ENCODE measurements at places on chromosomes 3 and 15.

DNA sequence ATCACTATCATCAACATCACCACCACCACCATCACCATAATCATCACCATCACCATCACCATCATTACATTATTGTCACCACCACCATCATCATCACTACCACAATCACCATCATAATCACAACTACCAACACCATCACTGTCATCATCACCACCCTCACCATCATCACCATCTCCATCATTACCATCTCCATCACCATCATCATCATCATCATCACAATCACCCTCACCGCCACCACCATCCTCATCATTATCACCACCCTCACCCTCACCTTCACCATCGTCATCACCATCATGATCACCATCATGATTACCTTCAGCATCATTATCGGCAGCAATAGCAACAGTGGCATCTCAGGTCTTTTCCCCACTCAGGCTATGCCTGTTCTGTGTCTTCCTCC, 42.9 kb upstream of the ACTC1 start:
- no peak for DNase-seq

- DNase-seq = no peak
These were observed 22.8 kb downstream of the STRIT1 start for GRCh38 chr3:155270485-155271342.

GRCh38 chr3:169324452-169324785, 339.1 kb downstream of the MECOM start:
- no peak for DNase-seq

- DNase-seq = no peak
These were observed 392.0 kb downstream of the IL20RB start for GRCh38 chr3:137349557-137350348.

- peak; percentile 4 for DNase-seq
These were observed 1.8 kb downstream of the BCL6 start for GRCh38 chr3:187743195-187744141.

DNA sequence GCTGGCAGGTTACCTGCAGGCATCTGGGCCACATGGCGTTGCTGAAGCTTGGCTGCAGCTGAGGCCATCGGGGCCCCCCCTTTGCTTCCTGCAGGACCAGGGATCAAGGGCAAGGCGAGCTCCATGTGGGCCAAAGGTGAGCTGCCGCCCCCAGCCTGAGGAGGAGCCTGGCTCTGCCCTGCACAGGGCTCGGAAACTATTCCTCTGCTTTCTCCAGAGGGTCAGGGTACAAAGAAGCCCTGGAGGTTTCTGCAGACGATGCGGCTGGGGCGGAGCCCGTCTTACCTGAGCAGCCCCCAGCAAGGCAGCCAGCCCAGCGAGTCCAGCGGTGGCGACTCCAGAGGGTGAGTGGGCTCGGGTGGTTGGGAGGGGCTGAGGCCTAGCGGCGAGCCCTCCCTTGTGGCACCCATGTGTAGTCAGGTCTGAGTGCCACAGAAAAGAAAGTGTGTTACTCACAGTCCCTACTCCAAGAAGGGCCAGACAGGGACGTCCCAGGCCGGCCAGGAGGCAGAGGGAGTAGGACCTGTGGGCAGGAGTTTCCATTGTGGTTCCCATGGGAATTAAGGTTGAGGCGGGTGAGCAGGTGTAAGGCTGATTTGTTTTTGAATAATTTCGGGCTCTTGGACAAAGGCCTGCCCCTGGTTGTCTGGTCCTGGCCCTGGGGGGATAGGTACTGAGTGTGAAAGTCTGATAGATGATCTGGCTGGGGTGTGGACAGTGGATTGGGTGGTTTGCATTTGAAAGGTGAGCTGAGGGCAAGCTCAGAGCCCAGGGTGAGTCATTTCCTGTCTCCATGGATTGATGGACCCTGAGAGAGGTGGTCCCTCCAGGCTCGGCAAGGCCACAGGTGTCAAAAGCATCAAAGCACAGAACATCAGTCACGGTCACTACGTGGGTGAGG, 25.4 kb downstream of the CFAP100 start:
- DNase-seq = no peak

DNA sequence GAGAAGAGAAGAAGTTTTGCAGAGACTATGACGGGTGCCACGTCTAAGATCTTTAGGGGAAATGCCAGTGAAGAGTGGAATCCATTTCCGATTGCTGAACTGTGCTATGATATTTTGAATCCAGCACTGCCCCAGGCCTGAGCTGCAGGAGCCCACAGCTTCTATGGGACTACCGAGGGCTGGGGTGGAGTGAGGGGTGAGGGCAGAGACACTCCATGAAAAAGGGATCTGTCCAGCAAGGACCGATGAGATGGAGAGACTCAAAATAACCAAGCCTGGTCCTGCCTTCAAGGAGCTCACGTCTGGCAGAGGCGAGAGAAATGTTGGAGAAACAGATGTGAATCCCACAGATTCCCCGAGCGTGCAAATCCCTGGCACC, 79.8 kb upstream of the MEF2A start:
- DNase-seq = no peak

- no peak for DNase-seq
These were observed 90.7 kb upstream of the RGMA start for GRCh38 chr15:93179700-93180102.

GRCh38 chr3:141126661-141127343, 75.7 kb downstream of the SPSB4 start:
- no peak for DNase-seq

GRCh38 chr3:135889443-135889842, 76.1 kb upstream of the PPP2R3A start:
- no peak for DNase-seq

Data from kidney capillary endothelial cell (primary cell).